ENCODE measurements at places on chromosomes 16 and 17.
A peak's percentile ranks its signal among the peaks of the same experiment; 100 is the strongest.

DNA sequence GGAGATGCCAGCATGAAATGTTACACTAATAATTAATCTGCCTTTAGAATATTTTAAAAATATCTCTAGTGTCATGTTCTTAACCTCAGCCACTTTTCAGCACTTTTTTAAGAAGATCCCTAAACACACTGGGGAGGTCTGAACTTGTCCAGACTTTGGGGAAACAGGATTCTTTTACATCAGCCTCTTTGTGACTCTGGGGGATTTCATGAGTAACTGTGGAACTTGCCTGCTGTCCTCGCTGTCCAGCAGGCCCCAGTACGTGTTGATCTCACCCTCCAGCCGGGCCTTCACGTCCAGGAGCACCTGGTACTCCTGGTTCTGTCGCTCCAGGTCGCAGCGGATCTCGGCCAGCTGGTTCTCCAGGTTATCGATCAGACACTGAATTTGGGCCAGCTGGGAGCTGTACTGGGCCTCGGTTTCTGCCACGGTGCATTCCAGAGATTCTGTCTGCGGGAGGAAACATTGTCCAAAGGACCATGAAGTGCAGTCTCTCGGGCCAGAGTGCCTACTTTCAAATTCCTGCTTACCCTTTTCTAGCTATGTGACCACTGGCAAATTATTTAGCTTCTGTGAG, 5.5 kb downstream of the KRT40 start:
- no peak for DNase-seq

DNA sequence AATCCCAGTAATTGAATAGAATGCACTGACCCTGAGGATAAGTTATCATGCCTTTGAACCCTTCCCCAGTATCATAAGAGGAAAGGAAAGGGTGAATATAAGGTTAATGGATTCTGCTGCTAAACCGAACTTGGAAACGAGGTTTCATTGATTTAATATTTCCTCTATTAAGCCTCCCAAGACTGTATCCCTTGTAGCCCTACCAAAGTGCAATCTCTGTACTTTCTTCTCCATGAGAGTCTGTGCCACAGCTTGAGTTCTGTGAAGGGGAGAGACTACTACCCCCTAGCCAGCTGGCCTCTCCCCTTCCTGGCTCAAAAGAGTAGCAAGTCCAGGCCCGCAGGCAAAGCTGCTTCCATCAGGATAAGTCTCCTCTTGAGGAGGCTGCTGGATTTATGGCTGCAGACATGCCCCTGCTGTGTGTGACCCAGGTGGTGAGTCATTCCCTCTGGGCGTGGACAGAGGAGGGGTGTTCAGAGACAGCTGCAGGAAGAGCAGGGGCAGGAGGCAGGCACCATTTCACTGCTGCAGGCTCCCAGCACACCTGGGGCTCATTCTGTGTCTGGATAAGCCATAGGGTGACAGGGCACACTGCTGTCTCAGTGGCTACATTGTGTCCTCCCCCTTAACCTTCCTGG, 58.4 kb downstream of the TOM1L2 start:
- DNase-seq, result no peak

- peak; percentile 4 for DNase-seq
Measured at GRCh38 chr17:56786989-56787482, 46.7 kb downstream of the C17orf67 start.

GRCh38 chr17:58330538-58330996, 2.0 kb upstream of the TSPOAP1 start:
- no peak for DNase-seq

- DNase-seq, result no peak
Measured at GRCh38 chr17:64223931-64224629, 39.0 kb downstream of the TEX2 start.

- no peak for DNase-seq
Measured at GRCh38 chr17:42260318-42260717, 15.9 kb downstream of the STAT5B start.

GRCh38 chr17:5901731-5902130, 168.4 kb upstream of the WSCD1 start:
- no peak for DNase-seq

- DNase-seq, result no peak
Measured at GRCh38 chr16:65200857-65201256, 79.0 kb upstream of the CDH11 start.

DNA sequence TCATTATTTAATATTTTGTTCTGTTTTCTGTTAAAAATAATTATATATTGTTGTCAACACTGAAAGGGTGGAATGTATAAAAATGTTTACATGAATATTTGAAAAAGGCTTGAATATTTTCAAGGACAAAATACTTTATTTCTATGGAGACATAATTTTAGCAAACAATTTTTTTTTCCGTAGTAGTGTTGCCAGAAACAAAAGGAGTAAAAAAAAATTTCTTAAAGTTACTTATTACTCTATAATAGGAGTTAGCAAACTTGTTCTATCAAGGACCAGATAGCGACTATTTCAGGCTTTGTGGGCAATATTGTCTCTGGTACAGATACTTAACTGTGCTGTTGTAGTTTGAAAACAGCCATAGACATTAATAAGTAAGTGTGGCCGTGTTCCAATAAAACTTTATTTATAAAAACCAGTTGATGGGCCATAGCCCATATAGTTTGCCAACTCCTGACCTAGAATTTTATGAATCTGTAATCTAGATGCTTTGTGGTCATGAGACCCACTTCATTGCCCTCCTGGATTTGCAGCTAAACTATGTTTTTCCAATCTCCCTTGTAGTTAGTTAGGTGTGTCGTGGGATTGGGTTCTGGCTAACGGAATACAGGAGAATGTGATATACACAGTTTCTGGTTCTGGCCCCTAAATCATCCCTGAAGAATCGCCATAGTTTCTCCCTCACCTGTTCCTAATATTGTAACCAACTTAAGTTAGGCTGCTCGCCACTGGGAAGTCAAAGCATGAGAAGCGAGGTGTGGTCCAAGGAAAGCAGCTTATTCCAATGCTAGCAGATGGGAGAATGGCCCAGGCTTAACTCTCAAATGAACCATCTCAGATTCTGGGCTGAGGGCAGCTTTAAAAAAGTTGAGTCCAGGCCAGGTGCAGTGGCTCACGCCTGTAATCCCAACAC, 153.6 kb downstream of the ABCA8 start:
- DNase-seq, result no peak

DNA sequence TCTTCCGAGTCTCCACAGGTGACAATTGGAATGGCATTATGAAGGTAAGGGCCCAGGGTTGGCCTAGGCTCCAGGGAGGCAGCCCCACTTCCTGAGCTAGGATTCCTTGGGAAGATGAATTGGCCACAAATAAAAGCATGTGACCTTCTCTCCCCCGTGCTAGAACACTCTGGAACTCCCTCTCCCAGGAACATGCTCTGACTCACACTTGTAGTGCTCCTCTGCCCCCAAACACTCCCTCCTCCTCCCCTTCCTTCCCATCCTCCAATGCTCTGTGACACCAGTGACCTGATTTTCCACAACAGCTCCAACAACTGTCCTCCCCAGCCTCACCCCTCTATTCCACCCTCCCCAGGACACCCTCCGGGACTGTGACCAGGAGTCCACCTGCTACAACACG, 16.4 kb upstream of the ABCC3 start:
- DNase-seq, result no peak

DNA sequence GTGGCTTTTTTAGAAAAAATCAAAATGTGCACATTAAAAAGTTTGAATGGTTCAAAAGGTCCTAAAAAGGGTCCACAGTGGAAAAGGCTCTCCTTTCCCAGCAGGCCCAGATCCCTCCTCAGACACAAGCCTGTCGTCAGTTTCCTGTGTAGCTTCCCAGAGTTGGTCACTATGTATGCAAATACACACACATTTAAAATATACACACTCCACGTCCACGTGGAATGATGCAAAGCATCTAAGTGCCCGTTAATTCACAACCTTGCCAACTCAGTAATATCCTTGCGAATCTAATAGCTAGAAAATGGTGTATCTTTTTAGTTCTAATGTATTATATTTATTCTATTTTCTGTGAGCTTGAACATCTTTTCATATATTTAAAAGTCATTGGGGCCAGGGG, 17.7 kb downstream of the NLRC5 start:
- DNase-seq, result no peak

- DNase-seq, result no peak
Measured at GRCh38 chr16:31291376-31291775, 31.6 kb downstream of the ITGAM start.

- no peak for DNase-seq
Measured at GRCh38 chr16:4981473-4981872, 23.3 kb downstream of the SEC14L5 start.

DNA sequence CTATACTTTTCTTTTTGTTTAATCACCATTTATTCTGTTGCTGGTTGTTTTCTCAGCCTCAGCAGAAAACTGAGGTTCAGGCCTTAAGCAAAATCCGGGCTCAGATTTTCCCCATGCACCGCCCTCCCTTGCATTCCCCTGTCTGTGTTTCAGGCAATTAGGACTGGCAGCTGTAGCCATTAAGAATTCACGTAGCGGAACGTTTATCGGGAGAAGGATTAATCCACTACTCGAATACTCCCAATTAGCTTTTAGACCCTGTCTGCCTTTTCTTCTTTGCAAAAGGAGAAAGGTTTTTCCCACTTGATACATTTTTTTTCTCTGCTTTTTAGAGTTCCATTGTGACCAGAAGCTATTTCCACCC, 173.1 kb downstream of the RPTOR start:
- no peak for DNase-seq

DNA sequence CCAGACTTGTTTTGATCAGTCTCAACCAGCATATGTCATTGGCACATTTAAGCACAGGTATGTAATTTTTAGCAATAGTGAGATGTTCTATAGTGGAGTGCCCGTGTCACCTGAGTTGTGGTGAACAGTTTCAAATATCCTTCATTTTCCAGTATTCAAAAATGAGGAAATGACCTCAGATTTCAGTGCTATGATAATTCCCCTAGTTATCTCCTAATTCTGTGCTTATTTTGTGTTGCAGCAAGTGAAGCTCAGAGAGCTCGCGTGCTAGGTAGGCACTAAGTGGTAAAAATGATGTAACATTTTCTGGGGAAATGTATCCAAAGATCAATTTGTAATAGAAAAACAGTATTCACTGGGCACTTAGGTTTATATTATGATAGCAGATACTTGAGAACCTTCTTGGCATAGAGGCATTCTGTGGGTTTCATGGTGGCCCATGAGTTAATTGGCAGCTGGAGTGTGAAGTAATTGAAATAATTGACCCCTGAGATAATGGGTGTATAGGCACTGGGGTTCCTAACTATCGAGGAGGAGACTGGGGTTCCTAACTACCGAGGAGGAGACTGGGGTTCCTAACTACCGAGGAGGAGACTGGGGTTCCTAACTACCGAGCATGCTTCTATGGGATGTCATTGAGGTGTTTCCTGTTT, 159.1 kb downstream of the PRKCA start:
- no peak for DNase-seq

GRCh38 chr17:32566303-32566702, 79.5 kb downstream of the CDK5R1 start:
- no peak for DNase-seq

- no peak for DNase-seq
Measured at GRCh38 chr17:16569358-16569712, 331 bp upstream of the ZNF287 start.

- DNase-seq, result no peak
Measured at GRCh38 chr16:75065521-75066149, 50.9 kb downstream of the LDHD start.

- no peak for DNase-seq
Measured at GRCh38 chr17:57762452-57763395, 17.6 kb upstream of the CCDC182 start.

GRCh38 chr17:58181796-58182195, 10.7 kb upstream of the EPX start:
- DNase-seq, result no peak

DNA sequence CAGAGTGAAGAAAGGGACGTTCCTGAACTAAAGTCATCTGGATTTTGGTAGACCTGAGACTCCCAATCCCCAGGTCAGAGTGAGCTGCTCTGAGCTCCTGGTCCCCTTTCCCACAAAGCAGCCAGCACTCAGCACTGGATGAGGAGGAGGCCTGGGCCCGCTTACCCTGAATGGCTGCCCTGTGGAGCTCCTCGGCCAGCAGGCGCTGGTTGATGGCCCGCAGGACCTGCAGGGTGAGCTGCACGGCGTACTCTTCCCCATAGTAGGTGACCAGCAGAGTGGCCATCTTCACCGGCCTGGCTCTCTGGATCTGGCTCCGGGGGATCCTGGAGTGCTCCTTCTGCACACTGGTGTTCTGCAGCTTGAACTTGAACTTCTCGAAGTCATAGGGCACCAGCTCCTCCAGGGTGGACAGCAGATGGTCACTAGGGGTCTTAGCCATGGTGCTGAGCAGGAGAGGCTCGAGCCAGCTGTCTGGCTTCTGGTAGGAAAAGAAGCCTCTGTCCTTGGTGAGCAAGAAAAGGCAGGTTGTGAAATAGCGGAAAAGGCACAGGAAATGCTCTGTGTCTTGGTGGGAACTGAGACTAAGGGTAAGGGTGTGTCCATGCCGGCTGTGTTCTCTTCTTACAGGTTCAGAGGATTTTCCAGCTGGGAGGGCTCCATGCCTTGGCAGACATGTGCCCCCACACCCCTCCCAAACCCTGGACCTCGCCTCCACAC, at the start of gene MEFV:
Gene MEFV, minus strand, starts transcription at position 488 of the 720 bp plus-strand sequence. Its CDS starts 46 bp downstream, at position 442.
- DNase-seq, result no peak

GRCh38 chr17:1391577-1391976, 8.4 kb downstream of the YWHAE start:
- DNase-seq, result no peak

DNA sequence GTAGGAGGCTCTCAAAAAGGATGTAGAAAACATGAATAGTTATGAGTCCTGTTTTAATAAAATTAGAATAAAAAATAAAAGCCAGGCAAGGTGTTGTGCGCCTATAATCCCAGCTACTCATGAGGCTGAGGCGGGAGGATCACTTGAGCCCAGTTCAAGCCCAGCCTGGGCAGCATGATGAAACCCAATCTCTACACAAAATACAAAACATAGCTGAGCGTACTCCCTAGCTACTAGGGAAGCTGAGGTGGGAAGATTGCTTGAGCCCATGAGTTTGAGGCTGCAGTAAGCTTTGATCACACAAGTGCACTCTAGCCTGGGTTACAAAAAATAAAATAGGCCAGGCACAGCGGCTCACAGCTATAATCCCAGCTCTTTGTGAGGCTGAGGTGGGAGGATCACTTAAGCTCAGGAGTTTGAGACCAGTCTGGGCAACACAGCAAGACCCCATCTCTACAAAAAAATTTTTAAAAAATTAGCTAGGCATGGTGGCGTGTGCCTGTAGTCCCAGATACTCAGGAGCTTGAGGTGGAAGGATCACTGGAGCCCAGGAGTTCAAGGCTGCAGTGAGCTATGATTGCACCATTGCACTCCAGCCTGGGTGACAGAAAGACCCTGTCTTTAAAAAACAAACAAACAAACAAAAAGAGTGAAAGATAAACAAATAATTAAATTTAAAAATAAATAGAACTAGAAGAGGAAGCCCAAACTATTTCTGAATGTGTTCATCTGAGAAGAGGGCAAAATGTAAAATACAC, 17.2 kb upstream of the PRM1 start:
- no peak for DNase-seq

GRCh38 chr16:3115561-3115960, 3.2 kb downstream of the ZNF205 start:
- no peak for DNase-seq

- DNase-seq, result no peak
Measured at GRCh38 chr16:76345163-76345661, 68.0 kb downstream of the CNTNAP4 start.

- no peak for DNase-seq
Measured at GRCh38 chr17:72338847-72339790, 218.3 kb downstream of the SOX9 start.

GRCh38 chr17:30316736-30317135, 17.1 kb downstream of the TMIGD1 start:
- DNase-seq, result no peak
